ENCODE measurements at places on chromosomes 7 and 10.

GRCh38 chr7:122260336-122260735 is 44.2 kb downstream of the FEZF1 start:
- no peak for DNase-seq

GRCh38 chr7:128871050-128871449 is 8.4 kb downstream of the ATP6V1F start:
- no peak for DNase-seq

GRCh38 chr7:25732766-25733217 is 419.2 kb upstream of the NFE2L3 start:
- no peak for DNase-seq

DNA sequence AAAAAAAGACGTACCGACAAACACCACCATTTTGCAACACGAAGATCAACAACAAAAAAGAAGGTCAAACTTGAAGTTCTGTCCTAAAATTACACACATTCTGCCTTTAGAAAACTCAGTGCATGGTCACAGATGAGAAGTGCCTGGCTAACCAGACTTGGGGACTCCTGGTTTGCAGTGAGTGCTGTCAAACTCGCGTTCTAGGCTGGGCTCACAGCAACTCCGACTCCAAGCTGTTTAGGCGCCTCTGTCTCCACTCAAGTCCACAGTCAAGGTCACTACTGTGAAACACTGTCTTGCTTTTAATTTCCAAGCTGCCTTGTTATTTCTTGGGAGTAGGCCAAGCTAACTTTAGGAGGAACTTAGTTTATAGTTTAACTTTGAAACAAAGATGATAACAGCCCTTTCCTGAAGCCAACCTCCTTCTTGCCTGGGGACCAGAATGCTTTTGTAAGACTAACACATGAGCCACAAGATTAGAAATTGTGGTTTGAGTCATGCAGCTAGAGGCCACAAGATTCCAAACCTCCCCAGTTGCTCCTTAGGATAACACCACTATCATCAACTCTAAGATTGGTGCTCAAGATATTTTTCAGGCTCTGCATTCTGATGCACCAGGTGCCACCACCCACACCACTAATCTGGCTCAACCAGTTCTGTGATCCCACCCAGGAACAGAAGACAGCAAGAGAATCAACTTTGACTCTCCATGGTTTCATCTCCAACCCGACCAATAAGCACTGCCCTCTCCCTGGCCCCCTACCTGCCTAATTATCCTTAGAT is 1.1 kb upstream of the DNAAF5 start:
- DNase-seq, result no peak

- no peak for DNase-seq
Measured at GRCh38 chr10:24246365-24246764, 37.4 kb downstream of the KIAA1217 start.

- DNase-seq, result no peak
Measured at GRCh38 chr10:21363092-21363730, 162.3 kb downstream of the SKIDA1 start.

DNA sequence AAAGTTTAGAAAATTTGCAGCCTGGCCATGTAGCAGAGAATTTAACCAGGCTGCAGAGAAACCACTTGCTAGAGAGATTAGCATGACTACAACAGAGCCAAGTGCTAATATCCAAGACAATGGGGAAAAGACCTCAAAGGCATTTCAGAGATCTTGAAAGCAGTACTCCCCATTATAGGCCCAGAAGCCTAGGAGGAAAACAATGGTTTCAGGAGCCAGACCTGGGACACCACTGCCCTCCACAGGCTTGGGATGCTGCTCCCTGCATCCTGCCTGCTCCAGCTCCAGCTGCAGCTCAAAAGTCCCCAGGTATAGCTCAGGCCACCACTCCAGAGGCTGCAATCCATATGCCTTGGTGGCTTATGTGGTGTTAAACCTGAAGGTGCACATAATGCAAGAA is 101.5 kb upstream of the TMEM72 start:
- no peak for DNase-seq

DNA sequence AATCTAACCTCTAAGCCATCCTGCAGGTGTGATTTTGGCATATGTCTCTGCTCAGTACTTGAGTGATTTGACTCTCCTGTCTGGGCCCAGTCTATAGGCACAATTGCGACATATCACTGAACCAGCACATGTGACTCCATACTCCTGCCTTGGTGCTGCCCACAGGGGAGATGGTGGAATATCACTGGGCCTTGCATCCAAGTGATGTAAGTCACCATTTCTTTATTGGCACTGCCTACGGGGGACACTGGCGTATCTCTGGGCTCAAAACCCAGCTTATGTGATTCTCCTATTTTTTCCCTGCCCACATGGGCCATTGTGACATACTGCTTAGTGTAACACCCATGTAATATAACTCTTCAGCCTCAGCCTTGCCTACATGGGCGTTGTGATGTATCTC is 48.1 kb upstream of the ZNF680 start:
- DNase-seq, result no peak

DNA sequence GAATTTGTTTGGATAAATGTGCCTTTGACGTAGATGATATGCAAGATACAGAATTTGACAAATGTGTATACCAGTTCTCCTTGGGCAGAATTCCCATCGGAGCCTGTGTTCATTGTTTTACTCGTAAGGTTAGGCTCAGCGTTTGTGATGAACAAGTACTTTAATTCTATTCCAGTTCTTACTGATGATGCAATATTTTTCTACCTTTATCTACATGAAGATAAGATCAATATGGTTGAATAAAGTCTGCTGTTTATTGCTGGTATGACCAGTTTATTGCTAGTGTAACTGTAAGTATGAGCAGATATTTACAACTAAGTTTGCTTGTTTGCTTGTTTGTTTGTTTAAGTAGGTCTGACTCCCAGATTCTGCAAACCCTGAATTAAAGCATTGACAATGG is 145.4 kb upstream of the ADARB2 start:
- DNase-seq, result no peak

- DNase-seq, result no peak
Measured at GRCh38 chr7:124257638-124258308, 224.9 kb upstream of the TMEM229A start.

DNA sequence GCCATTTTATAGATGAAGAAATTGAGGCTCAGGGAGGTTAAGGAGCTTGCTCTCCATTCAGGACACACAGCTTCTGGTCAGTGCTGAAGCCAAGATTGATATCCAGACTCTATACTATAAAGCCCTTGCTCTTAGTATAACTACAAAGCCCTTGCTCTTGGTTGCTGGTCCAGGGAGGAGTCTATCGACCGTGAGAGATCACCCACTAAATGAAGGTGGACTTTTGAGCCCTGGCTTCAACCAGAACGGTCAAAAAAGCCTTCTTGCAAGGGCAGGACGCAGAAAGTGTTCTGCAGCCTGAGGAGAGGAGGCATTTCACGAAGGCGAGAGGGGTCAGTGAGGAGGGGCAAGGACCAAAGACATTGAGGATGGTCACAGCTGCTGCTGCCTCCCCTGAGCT is 176.3 kb downstream of the CYP26A1 start:
- DNase-seq, result no peak

GRCh38 chr7:131300572-131301466 is 26.9 kb upstream of the MKLN1 start:
- no peak for DNase-seq

GRCh38 chr7:53070883-53071282 is 35.5 kb downstream of the POM121L12 start:
- DNase-seq, result no peak

DNA sequence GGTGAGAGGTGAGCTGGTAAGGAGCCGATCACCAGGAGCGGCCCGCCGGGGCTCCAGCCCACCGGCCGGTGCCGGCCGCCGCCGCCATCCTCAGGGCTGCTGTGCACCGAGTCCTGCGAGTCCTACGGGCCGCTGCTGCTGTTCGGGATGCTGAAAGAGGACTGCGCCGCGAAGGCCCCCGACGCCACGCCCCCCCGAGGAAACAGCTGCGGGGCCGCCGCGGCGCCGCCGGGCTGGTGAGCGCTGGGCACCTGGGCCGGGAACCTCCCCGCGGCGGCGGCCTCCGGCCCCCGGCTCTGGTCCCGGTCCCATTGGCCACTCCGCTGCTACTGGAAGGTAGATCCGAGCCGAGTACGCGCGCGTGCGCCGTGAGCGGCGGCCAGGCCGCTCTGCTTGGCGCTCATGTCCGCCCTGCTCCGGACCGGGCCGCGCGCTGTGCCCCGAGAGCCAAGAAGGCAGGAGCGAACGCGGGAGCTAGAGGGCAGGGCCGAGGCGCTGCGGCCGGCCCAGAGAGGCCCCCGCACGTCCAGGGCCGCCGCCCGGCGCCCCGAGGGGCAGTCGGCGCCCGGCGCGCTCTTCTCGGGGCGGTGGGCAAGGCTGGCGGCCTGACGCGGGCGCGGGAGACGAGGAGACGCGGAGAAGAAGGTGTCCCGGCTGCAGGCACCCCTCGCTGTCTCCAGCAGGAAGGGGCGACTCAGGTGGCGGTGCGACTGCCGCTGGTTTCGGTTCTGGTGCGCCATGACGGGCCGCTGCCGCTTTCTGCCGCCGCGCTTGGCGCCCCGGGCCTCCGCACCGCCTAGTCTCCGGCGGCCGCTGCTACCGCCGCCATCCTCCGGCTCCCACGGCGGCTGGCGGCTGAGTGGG is 121.3 kb upstream of the WIPF3 start:
- no peak for DNase-seq

DNA sequence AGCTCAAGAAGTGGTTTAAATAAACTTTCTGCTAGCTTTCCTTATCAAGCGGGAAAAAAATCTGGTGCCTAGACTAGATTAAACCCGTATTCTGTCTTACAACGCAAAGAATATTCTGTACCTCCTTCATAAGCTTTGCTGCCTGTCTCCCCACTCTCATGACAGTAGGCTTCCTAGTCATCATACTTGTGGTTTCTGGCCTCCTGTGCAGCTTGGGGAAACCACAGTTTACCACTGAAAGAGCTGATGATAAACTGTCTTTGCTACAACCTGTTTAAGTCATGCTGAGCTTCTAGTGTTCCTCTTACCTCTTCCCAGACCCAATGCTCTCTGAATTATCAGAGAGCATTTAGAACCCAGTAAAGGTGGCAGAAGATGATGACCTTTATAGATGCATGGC is 55.0 kb downstream of the PODXL start:
- DNase-seq, result peak; percentile 16

DNA sequence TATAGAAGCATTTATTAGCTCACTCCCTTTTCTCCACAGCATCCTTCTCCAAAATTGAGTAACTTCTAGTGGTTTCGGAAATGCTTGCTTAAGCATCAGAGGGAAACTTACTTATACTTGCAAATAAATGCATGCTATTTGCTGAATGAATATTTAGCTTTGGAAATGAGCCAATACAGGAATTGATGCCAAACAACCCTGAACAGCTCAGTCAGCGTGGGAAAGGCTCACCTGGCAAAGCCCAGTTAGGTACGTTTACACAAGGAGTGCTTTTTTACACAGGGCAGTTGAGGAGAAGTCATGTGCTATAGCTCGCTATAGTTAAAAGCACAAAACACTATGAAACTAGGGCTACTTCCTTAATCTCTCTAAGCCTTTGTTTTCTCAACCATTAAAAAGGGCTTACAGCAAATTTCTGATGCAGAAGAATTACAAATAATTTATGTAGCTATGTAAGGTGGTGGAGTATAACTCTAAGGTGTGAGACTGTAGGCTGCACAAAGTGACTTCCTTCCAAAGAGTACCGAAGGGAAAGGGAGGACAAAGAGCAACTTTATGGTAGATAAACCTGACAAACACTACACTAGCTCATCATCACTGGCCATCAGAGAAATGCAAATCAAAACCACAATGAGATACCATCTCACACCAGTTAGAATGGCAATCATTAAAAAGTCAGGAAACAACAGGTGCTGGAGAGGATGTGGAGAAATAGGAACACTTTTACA is 498.2 kb downstream of the PHTF2 start:
- no peak for DNase-seq
